Activated CD4-positive, alpha-beta T cell treated with anti-CD3 and anti-CD28 coated beads for 48 hours (primary cell): ENCODE measurements at places on chromosomes 7 and 10.

DNA sequence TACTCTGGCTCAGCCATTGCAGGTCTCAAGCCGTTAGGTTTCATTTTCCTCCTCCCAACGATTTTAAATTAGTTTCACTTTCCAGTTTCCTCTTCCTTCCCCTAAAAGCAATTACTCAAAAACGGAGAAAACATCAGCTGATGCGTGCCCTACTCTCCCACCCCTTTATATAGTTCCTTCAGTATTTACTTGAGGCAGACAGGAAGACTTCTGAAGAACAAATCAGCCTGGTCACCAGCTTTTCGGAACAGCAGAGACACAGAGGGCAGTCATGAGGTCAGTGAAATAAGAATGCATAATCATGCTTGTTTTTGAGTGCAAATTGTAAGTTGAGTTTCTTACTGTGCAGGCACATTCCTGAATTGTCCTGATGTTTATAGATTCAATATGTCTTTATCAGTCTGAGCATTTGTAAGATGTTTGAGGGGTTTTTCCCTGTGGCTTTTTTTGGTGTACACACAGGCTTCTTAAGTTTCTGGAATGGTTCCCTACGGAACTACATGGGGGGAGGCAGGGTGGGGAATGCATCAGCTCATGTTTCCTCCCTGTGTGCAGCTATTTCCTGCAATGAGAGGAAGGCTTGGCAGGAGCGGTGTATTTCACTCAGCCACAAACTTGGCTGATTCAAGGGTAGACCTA lies at the start of gene IFIT3:
IFIT3 (plus strand) TSS at position 195 of the 639 bp plus-strand sequence; CDS start at position 272, 77 bp downstream.
- DNase-seq, result no peak

DNA sequence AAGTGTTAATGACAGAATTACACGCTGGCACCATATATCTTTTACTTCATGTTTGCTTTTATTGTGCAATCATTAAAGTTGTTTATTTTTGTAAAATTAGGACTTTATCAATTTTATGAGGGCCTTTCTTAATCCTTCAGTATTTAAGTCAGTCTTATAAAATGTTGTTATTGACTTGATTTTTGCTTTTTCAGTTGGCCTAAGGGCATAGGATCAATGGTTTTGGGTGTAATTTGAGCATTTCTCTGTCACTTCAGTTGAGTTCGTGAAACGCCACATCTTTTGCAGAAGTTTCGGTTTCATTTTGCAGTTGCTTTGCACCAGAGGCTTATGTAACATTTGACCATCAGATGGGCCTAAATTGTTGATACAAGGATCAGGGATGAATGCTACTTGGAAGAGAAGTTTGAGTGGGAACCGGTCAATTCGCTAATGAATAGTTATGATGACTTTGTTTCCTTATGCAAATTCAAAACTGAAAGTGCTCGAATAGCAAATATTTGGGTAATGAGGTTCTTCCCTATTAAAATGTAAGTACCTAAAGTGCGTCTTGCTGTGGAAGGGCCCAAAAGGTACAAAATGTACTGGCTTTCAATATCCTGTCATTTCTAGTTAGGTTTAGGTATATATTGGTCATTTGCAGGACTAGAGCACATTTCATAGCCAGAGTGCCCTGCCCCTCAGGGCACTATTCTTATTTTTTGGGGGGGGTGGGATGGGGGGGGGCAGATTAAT lies 340.9 kb downstream of the LRMDA start:
- no peak for DNase-seq

GRCh38 chr7:157004521-157005455 lies 5.7 kb downstream of the MNX1 start:
- DNase-seq, result no peak

DNA sequence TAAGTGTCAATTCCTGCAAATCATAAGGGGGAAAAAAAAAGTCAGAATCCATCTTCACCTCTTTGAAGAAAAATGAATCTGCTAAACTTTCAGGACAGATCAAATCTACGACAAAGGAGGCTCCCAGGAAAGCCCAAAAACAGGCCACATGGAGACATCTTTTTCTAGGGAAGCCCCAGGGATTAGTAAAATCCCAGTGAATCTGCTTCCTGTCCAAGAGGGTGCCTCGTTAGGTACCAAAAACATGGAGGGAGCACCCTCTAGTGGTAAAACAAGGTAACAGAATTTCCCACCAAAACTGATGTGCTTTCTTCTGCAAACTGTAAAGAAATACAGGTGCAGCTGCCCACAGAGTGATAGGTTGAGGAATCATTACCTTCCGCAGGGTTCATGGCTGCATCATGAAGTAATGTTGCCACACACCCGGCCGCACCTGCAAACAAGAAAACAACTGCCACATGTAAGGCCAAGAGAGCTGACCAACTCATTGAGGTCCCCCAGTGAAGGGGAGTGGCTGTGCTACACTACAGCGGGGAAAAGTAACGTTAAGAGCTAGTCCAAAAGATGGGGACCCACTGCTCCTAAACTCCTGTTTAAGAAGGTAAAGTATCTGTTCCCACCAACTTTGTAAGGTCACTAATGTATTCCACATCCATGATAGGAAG lies 7.9 kb downstream of the SLC25A28 start:
- DNase-seq, result no peak

GRCh38 chr7:103447073-103447960 lies 1.3 kb upstream of the SLC26A5 start:
- peak; percentile 64 for DNase-seq

- no peak for DNase-seq
These were observed 9.9 kb downstream of the CLDN12 start for GRCh38 chr7:90413185-90413528.

- no peak for DNase-seq
These were observed 18.0 kb upstream of the SLF2 start for GRCh38 chr10:100894589-100895294.
